ENCODE measurements at places on chromosomes 6 and 20.

DNA sequence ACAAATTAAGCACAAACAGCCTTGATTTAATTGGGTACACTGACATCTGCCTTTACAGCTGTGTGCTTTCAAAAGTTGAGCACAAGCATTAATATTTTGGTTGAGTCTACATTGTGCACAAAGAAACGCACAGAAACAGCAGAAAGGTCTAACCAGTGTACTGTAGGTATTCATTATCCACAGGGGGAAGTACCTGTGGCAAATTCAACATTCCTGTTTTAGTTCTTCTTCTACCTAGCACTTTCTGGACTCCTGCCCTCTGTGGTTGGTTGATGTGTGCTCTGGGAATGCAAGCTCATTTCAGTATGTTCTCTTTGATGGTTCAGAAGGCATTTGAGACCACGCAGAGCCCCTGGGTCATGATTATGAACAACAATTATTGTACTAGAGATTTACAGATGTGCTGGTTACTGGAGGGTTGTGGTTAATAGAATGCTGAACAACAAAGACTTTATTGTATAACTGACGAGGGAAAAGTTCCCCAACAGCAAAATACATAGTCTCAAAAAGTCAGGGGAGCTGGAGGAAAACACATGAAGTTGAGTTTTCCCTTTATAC is 26.6 kb upstream of the DAAM2 start:
- DNase-seq = no peak

DNA sequence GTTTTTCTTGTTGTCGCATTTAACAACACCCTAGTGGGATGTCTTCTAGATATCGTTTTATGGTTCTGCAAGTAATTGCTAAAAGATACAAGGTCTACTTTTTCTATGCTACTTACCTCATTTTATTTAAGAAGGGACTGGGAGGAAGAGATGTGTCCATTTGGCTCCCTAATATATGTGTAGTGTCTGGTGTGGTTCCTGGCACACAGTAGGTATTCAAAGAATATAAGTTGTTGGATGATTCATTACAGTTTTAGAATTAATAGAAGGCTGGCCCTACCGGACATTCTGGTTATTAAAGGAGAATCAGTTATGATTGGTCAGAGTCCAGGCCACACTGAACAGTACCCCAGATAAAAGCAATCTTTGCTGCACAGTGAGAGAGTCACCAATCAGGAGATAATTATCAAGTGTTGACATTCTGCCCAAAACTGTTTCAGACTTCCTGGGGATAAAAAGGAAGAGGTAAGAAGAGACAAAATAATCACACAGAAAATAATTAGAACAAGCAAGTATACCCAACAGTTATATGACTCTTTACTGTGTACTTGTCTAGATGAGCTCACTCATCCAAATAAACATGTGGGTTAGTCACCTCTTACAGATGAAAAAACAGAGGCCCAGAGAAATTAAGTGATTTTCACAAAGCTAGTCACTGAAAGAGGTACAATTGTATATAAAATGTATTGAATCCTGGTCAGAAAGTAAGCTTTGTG is 7.0 kb downstream of the TMEM244 start:
- no peak for DNase-seq

DNA sequence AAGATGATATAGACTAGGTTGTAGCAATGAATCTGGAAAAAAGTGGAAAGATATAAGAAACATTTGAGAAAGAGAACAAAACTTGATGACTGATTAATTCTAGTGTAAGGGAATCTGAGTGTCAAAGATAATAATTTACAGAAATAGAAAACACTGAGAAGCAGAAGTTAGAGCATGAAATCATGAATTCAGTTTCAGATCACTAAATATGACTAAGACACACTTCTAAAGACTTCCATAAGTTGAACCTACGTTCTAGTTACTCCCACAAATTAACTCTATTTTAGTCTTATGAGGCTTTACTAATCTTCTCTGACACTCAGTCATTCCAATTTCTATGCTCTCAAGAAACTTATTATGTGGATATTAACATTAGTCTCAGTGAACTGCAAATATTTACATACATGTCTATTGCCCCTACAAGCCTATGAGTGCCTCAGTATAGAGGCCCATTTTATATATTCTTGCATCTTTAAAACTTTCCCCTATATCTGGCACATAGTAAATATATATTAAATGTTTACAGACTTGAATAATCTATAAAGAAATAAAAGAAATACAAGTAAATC is 30.4 kb downstream of the IBTK start:
- DNase-seq = no peak

DNA sequence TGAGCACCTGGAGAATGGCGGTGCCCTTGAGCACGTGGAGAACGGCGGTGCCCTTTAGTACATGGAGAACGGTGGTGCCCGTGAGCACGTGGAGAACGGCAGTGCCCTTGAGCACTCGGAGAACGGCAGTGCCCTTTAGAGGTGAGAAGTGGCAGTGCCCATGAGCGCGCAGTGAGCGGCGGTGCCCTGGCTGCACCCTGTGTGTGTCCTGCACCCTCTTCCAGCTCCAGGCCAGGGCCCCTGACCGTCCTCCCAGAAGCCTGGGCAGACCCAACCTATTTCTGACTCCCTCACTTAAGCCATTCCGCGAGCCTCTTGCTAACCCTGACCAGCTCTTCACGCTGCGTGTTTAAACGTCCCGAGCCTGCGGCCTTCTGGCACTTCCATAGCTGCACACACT is 151.3 kb downstream of the DLL1 start:
- no peak for DNase-seq

- DNase-seq = no peak
Measured at GRCh38 chr6:20411953-20412681, 10.4 kb downstream of the E2F3 start.

DNA sequence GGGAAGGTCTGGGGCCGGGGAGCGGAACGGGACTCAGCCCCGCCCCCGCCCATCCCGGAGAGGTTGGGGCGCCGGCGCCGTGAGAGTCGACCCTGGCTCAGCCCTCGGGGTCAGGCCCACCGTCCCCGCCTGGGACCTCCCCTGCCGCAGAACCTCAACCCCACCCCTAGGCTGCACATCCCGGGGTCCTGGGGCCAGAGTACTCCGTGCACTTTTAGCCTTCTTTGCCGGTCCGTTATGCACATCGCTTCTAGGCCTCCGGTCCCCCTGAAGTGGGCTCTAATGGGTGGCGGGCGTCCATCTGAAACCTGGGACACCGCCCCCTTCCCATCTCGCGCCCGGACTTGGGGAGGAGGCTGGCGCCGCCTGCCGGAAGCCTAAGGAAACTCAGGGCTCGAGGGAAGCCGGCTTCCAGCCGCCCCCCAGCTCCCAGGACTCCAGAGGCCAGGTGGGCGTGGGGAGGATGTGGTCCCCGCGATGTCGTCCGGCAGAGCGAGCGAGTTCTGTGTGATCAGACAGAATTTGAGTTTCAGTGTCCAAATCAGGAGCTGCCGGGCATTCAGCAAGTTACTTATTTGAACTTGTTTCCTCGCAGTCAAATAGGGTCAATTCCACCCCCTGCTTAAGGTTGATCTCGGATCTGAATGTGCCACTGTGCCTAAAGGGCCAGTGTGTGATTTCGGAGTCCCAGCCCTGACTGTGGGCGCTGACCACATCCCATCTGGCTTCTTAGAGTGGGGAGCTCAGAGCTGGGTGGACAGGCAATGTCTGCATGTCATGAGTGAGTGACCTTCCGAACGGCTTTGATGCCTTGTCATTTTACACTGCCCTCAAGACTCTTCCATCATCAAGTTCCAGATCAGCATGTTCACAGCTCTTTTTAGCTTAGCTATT is 47.6 kb downstream of the CPXM1 start:
- no peak for DNase-seq

GRCh38 chr20:45419188-45420091 is 3.5 kb downstream of the PIGT start:
- DNase-seq = no peak

All from NCI-H187 (cell line).